ENCODE measurements at places on chromosomes 16 and 17. TPM values are rescaled to one million over a fixed set of nuclear protein-coding genes. Genes with fewer than 3 reads are reported as not detected.

- DNase-seq = peak; percentile 21
Observed at GRCh38 chr17:35577830-35578196, 558 bp downstream of the PEX12 start.

- no peak for DNase-seq
Observed at GRCh38 chr16:81480606-81481206, 36.1 kb downstream of the CMIP start.

Gene CCL1
- total RNA-seq = not detected

- no peak for DNase-seq
Observed at GRCh38 chr17:74623693-74624093, at the start of gene CD300E. Gene CD300E, minus strand, starts transcription at chr17:74623738. Its CDS starts 117 bp downstream, at chr17:74623621.

- no peak for DNase-seq
Observed at GRCh38 chr17:606508-607250, 108.0 kb downstream of the VPS53 start.

GRCh38 chr16:24700549-24701392 lies 28.7 kb upstream of the TNRC6A start:
- DNase-seq = peak; percentile 62

Gene RPL26
- 1,236 TPM for total RNA-seq

- DNase-seq = no peak
Observed at GRCh38 chr16:1681032-1681431, 3.0 kb downstream of the JPT2 start.

Gene TSPAN10
- total RNA-seq = 0.22 TPM

- DNase-seq = peak; percentile 67
Observed at GRCh38 chr16:67000384-67001351, 12.3 kb downstream of the CES4A start.

DNA sequence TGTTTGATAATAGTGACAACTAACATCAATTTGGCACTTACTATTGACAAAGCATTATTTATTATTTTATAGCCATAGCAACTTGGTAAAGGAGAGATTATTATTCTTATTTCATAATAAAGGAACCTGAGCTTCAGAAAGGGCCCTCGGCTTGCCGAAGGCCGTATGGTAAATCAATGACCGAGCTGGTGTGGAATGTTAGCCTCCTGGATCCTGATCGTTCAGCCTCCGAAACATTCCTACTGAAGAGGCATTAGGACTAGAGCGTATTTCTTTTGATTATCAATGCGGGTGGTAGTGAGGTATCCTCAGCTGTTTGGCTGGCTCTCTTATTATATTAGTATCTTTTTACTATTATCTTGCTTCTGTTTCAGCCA lies 199.3 kb upstream of the TBX2 start:
- no peak for DNase-seq

- no peak for DNase-seq
Observed at GRCh38 chr16:85675251-85675874, 13.4 kb downstream of the GINS2 start.

GRCh38 chr17:1783834-1784611 lies 22.2 kb downstream of the SERPINF1 start:
- peak; percentile 73 for DNase-seq
